ENCODE measurements at places on chromosomes 7 and 10. TPM values are rescaled to one million over a fixed set of nuclear protein-coding genes. Genes with fewer than 3 reads are reported as not detected.

DNA sequence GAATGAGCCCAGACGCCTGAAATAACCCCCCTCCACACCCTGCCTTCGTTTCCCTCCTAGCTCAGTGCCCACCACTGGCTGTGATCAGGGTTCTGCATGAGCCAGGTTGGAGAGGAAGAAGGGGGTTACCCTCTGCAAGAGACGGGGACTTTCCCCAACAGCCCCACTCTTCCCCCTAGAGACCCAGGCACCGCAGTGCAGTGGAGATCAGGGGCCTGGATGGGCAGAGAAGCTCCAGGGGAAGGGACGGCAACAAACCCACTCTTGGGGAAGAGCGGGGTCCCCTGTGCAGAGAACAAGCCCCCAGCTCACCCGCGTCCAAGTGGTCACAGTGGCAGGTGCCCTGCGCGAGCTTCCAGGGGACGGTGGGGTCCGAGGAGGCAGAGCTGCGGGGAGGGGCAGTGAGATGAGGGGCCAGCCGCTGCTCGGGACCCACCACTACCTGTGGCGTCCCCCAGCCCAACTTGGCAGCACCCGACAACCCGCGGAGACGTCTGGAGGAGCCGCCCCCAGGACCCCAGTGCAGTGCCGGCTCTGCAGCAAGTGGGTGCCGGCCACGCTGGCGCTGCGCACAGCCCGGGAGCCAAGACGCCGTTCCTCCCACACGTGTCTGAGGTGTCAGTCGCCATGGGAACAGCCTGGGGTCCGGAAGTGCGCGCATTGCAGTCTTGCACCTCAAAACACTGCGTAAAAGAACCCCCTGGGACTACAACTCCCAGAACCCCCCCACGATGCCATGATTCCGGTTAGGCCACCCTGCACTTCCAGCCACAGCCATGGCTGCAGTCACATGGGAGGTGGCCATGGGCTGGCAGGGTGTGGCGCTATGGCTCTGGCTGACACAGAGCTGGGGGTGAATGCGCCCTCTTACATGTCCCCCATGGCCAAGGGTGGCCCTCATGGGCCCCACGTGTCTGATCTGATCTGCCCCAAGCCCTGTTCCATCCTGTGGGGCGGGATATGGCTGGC is 45.8 kb upstream of the WIPI2 start:
- H3K27me3 ChIP-seq = no peaks in the 10 kb centered on the region
- H3K27ac ChIP-seq = no peak overlapping the region
- no peak for DNase-seq
- no peak overlapping the region for H3K4me3 ChIP-seq

GRCh38 chr7:37440738-37441385 is 7.8 kb downstream of the ELMO1 start:
- H3K27ac ChIP-seq = no peak overlapping the region
- H3K27me3 ChIP-seq = peaks cover 13% of the 10 kb centered on the region
- H3K36me3 ChIP-seq = no peaks in the 10 kb centered on the region
- H3K4me1 ChIP-seq = peaks cover 11% of the 10 kb centered on the region
- no peak for DNase-seq

GRCh38 chr10:87505366-87506111 is 846 bp downstream of the MINPP1 start:
- H3K27ac ChIP-seq = peak overlapping the region; percentile 35
- H3K4me3 ChIP-seq = peak overlapping the region; percentile 86
- peaks cover 5% of the 10 kb centered on the region for H3K27me3 ChIP-seq
- peaks cover 5% of the 10 kb centered on the region for H3K36me3 ChIP-seq
- H3K4me1 ChIP-seq = peaks cover 17% of the 10 kb centered on the region

- H3K27ac ChIP-seq = no peak overlapping the region
- peaks cover 86% of the 10 kb centered on the region for H3K27me3 ChIP-seq
- DNase-seq = no peak
- no peaks in the 10 kb centered on the region for H3K36me3 ChIP-seq
- H3K4me1 ChIP-seq = peaks cover 17% of the 10 kb centered on the region
Measured at GRCh38 chr10:123139521-123140163, 3.9 kb downstream of the HMX3 start.

- no peaks in the 10 kb centered on the region for H3K4me1 ChIP-seq
- no peak overlapping the region for H3K27ac ChIP-seq
- peaks cover under 1% of the 10 kb centered on the region for H3K36me3 ChIP-seq
Measured at GRCh38 chr7:148211740-148212151, 378.8 kb upstream of the C7orf33 start.

The SUN3 gene
- total RNA-seq = not detected

The EBLN1 gene
- total RNA-seq = not detected

The SFTPD gene
- total RNA-seq = 0.24 TPM

DNA sequence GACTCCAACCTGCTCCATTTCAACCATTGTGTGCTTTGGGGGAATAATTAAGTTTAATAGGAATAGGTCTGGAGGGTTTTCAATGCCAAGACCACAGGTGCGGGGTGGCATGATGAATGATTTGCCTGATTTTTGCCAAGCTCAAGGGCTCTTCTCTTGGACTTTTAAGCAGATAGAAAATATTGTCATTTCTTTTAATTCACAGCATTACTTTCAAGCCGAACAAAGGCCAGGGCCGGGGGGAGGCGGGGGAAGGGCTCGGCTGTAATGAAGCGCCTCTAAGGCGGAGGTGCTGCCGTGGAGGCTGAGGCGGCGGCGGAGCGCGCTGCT is 6.5 kb downstream of the PTF1A start:
- DNase-seq = no peak
- H3K36me3 ChIP-seq = no peaks in the 10 kb centered on the region
- no peaks in the 10 kb centered on the region for H3K4me1 ChIP-seq
- no peak overlapping the region for H3K4me3 ChIP-seq

DNA sequence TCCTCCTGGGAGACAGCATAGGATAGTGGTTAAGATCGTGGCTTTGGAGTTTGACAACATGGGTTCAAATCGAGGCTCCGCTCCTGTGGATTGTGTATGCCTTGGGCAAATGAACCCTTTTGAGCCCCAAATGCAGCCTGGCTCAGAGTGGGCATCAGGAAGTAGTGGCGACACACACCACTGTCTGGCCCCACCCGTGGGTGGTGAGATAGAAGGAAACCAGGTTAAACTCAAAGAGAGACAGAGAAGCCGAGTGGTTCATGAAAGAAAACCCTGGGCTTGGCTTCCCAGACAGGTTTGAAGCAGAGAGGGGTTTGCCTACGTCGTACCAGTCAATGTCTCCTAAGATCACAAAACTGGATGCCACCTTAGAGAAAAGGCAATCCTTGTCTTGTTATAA is 57.7 kb downstream of the PRTFDC1 start:
- no peaks in the 10 kb centered on the region for H3K27me3 ChIP-seq
- H3K36me3 ChIP-seq = peaks cover 3% of the 10 kb centered on the region
- H3K27ac ChIP-seq = no peak overlapping the region
- DNase-seq = no peak
- H3K4me3 ChIP-seq = no peak overlapping the region

- peaks cover 6% of the 10 kb centered on the region for H3K4me1 ChIP-seq
- H3K27me3 ChIP-seq = peaks cover 8% of the 10 kb centered on the region
- H3K4me3 ChIP-seq = no peak overlapping the region
- DNase-seq = peak; percentile 32
- no peaks in the 10 kb centered on the region for H3K36me3 ChIP-seq
- H3K27ac ChIP-seq = no peak overlapping the region
Measured at GRCh38 chr10:132847856-132848255, 61.9 kb upstream of the NKX6-2 start.

The NSMCE4A gene
- 45.1 TPM for total RNA-seq

The SAP25 gene
- total RNA-seq = 3.1 TPM

Measured in type B pancreatic cell (in vitro differentiated cells).